ENCODE measurements at places on chromosomes 2 and 18.

- DNase-seq, result no peak
Observed at GRCh38 chr2:54529935-54530334, 73.8 kb downstream of the SPTBN1 start.

DNA sequence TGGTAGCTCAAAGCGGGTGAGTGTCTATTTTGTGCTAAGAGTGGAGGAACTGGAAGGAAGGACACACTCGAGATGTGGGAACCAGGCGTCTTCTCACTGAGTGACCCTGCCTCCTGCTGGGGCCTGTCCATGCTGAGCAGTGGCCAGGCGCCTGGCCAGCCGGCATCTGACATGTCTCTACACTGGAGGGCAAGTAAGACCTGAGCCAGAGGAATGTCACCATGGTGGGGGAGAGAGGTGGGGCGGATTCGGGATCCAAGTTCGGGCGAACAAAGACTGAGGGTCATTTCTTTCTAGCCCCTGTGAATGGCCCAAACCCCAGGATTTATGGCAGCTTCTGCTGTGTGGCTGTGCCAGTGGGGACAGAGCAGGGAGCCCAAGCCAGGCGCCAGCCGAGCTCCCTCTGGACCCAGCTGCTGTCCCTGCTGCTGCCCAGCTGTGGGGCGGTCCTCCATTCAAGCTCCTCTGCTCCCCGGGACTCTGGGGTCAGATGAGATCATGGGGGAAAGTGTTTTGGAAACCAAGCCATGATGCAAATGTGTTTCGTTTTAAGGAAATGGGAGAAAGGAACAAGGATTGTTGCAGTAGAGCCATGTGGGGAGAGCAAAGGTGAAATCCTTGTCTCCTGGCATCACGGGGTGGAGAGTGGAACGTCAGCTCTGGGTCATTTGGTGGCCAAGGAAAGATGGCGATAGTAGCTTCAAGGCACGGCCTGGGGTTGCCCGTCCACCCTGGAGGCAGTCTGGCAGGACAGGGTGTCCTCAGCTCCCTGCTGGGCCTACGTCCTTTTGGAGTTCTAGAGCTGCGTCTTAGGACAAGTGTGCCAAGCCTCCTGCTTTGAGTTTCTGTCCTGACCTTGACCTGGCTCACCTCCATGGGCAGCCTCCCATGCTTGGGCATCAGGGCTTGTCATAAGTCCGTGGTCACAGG, 8.1 kb downstream of the ACKR3 start:
- DNase-seq, result no peak

- no peak for DNase-seq
Observed at GRCh38 chr2:162092008-162092390, 18.0 kb upstream of the DPP4 start.

GRCh38 chr2:66569321-66569851, 134.5 kb downstream of the MEIS1 start:
- DNase-seq, result no peak

DNA sequence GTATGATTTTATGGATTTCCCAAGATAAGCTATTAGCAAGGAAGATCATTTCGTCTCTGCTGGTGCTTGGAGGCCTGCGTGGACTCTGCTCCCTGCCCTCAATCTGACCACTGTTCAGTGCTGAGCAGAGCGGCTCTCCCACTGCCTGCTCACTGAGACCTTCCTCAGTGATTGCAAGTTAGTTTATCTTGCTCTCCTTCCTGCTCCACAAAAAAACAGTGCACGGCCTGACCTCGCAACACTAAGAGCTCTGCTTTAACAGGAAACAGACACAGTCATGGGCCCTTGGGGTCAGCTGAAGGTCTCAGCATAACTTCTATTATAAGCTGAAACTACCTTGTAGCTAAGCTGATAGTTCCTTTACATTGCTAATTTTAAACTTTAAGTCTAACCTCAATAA, 53.1 kb downstream of the PRELID3A start:
- no peak for DNase-seq

- DNase-seq, result no peak
Observed at GRCh38 chr18:7034924-7035323, 82.7 kb downstream of the LAMA1 start.

GRCh38 chr2:70431716-70432347, 121.8 kb downstream of the TGFA start:
- no peak for DNase-seq

- DNase-seq, result no peak
Observed at GRCh38 chr2:66461664-66462500, 27.0 kb downstream of the MEIS1 start.

GRCh38 chr2:144660518-144661316, 140.8 kb upstream of the ZEB2 start:
- no peak for DNase-seq

DNA sequence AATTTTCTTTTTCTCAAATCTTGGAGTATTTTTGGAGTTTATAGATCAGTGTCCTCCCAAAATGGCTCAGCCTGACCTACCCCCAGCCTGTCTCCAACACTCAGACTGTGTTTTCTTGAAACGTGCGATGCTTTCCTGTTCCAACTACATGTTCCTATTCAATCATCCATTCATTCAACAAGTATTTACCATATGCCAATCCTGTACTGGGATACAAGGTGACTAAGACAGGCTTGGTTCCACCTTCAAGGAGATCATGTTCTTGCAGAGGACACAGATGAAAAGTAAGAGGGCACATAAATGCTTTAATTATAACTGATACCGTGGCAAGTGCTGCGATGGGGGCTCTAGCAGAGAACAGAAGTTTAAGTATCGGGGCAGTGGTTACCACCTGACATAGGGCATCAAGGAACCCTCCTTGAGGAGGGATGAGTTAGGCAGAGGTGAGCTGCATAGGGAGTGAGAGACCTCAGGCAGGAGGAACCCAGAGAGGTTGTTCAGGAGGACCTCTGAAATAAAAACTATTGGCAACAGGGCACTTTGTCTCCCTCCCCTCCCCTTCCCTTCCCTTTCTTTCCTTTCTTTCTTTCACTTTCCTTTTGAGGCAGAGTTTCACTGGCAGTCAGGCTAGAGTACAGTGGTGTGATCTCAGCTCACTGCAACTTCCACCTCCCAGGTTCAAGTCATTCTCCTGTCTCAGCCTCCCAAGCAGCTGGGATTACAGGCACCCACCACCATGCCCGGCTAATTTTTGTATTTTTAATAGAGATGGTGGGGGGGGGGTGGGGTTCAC, 469.0 kb downstream of the EPHA4 start:
- DNase-seq, result no peak

GRCh38 chr2:101704046-101704466, 6.5 kb downstream of the MAP4K4 start:
- DNase-seq, result no peak

GRCh38 chr2:10346929-10347561, 44.3 kb downstream of the HPCAL1 start:
- no peak for DNase-seq

DNA sequence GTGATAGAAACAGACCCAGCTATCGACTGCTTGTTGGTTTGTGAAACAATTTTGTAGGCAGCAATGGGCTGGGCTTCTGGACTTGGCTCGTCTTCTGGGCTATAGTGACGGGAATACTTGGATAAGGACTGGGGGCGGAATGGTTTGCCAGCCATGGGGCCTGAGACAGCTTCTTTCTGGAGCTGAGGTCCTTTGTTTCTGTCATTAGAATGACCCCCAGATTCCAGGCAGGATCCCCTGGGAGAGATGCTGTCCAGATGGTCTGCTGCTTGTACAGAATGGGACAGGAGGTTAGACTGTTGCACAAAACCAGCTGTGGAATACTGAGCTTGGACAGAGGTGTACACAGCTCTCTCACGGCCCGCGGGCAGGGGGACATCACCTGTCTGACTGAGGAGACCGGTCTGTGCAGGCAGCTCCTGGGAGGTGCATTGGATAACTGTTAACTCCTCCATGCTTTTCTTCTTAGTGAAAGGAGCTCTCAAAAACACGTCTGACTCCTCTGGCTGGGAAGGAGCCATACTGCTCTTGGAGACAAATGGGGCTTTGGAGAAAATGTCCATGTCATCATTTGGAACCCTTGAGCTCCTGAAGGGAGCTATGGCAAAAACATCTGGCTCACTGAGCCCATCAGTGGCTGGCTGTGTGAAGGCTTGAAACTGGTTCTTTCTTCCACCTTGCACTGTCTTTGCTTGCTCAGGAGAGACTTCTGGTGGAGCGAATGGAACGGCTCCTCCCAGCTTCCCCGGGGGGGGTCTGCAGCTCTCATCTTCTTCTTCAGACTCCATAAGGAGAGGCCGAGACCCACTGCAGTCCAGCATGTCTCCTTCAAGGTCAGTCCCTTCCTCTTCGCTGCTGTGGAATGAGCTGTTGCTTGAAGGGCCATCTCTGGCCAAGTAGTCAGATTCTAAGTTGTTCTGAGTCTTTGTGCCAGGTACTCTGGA, 28.6 kb upstream of the NFU1 start:
- no peak for DNase-seq

DNA sequence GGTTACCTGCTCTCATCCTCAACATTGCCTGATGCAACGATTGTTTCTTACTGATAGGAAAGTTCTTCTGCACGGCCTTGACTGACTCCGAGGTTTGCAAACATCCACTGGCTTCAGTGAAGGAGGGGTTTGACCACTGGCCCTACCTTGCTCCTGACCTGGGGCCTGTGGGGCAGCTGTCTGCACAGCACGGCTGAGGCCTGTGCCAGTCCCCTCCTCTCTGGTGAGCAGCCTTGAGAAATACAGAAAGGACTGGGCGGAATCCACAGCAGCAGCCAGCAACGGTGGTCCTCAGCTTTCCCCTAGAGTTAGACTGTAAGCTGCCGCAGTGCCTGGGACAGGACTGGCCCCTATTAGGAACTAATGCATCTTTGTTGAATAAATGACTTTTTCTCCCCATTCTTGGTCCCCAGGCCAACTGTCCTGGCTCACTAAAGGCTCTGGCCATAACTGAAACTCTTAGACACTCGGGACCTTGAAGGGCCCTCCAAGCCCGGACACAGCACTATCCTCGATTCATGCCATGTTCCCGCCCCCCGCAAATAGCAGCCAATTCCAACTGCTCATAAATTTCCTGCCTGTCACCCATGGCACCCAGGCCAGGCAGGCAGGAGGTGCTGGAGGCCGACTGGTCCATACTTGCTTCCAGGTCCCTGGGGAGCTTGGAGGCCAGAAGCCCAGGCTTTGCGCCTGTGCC, 26.7 kb downstream of the ATOH8 start:
- no peak for DNase-seq

DNA sequence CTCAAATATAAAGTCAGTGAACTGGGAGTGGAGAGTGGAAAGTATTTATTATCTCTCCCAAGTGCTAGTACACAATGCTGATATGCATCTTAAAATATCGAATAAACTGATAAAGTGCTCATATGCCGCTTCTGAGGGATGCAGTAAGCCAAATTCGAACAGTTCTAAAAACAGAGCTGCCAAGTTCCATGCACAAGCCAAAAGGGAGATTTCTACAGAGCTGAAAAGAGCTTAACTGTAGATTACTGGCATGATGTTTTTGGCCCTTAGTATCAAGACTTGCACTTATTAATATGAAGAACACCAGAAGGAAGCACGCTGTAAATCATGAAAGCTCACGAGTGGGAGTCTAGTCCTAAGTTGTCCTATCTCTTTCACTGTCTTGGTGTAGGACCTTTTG, 7.9 kb downstream of the TMEFF2 start:
- no peak for DNase-seq

DNA sequence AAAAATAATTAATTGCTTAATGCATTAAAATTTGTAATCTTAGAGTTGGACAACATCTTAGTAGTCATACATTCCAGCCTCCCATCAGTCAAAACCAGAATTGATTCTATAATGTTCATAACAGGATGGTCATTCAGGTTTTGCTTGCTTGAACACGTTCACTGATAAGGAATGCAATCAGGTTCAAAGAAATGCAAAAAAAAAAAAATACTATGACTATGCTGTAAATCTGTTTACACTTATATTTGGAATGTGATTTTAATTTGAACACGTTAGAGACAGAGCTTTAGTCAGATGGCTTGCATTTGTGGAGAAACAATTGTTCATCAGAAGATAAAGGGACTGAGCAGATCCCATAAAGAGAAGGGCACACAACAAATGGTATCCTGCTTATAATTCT, 131.3 kb upstream of the UNC80 start:
- DNase-seq, result no peak

- no peak for DNase-seq
Observed at GRCh38 chr18:35603528-35603927, 22.0 kb downstream of the GALNT1 start.

- no peak for DNase-seq
Observed at GRCh38 chr2:19228715-19229114, 129.7 kb downstream of the OSR1 start.

- no peak for DNase-seq
Observed at GRCh38 chr18:33184175-33184574, 256.3 kb downstream of the CCDC178 start.

- no peak for DNase-seq
Observed at GRCh38 chr18:48519431-48520100, 19.3 kb upstream of the CTIF start.

DNA sequence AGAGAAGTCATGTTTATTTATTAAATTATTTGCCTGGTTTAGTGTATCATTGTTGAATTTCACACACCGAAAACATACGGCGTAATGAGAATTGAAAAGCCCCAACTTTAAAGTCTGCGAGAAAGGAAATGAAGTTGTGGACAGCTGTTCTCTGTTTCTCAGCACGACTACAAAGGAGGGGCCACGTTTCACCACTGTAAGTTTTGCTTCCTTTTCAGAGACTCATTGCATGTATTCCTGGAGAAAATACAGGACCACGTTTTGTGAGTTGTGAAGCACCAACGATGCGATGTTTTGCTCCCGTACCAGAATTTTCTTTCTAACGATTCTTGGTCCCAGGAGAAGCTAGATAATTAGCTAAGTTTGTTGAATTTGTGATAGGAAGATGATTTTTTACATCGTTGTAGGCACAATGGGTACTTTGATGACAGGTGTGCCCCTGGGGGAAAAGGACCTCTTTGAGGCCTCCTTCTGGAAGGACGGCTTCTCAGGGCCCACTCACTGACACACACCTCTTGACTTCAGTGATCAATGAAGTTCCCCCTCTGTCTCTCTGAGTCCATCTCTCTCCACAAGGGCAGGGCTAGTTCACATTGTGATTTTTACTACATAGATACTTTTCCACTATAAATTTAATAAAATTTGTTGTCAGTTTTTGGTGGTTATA, 23.7 kb upstream of the ACKR3 start:
- DNase-seq, result no peak

GRCh38 chr18:68607852-68608251, 107.1 kb downstream of the TMX3 start:
- DNase-seq, result no peak

DNA sequence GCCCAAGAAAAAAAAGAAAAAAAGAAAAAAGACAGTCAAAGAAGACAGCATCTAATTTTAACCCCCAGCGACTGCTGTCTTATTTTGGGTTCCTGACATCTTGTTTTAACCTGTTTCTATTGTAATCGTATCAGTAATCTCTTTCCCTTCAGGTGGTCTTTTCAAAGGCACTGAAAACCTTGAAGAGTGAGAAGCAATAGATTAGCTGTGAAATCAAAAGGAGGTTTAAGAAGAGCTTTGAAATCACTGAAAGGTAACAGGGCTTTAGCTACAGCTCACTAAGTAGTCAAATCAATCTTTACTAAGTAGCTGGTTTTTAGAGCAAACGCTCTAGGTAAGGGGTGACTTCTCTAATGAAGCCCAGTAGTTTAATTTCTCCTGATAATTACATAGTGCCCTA, 5.4 kb upstream of the TANC1 start:
- DNase-seq, result no peak

All from stimulated activated CD4-positive, alpha-beta T cell treated with anti-CD3 and anti-CD28 coated beads, Interleukin-1b, Interleukin-23, amount 100 ng/mL, for 1 hour (primary cell).